ENCODE measurements at places on chromosomes 4 and X.

GRCh38 chrX:71181558-71181909, 36.9 kb downstream of the NLGN3 start:
- no peak for DNase-seq

- DNase-seq: no peak
Observed at GRCh38 chr4:176453079-176453478, 133.3 kb downstream of the SPCS3 start.

GRCh38 chrX:51697397-51697796, 12.9 kb upstream of the CENPVL1 start:
- DNase-seq: no peak

DNA sequence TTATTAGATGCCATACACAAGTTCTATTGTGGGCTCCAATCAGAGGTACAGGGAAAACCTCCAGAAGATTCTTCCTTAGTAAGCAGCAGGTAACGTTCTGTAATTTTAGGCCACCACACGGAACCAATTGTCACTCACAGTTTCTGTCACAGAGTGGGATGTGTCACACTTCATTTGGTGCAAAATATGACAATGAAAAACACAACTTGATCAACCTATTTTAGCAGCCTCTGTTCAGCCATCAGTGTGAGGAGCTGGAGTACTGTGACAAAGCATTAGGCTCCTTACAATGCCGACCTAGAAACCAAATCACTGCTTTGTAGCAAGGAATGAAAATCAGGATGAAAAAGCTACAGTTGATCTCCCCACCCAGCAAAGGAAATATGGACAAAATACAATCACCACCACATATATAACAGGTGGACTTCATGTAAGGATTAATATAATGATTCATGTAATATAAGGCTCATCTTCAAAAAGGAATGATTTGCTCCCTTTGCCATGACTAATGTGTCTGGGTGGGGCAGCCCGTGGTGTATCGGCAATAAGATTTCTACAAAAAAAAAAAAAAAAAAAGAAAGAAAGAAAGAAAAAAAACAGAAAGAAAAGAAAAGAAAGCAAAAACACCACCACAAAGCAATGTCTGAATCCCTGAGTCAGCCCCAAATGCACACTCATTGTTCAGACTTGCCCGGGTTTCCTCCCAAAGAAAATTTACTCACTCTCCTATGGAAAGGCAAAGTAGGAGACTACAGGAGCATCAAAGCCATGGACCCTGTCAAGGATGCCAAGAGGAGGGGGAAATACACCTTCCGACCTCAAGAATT, 36.0 kb downstream of the SLC9A7 start:
- no peak for DNase-seq

GRCh38 chrX:118286066-118286762, 59.7 kb upstream of the WDR44 start:
- no peak for DNase-seq

DNA sequence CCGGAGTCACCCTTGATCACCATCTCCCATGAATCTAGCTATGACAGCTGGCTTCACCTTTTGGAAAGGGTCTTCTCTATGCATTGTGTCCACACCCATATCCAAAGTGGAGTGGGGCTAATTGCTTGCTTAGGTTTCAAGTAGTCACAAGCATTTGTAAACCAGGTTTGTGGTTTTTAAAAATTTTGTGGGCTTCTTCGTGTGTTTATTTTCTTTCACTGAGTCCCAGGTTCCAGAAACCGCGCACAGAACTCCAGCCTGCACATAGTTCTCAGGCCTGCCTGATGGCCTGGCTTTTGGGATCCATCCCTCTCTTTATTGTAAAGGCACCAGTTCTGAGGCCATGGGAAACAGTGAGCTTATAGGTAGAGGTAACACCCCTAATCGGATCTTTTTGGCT, 70.2 kb upstream of the TLR3 start:
- peak; percentile 9 for DNase-seq

DNA sequence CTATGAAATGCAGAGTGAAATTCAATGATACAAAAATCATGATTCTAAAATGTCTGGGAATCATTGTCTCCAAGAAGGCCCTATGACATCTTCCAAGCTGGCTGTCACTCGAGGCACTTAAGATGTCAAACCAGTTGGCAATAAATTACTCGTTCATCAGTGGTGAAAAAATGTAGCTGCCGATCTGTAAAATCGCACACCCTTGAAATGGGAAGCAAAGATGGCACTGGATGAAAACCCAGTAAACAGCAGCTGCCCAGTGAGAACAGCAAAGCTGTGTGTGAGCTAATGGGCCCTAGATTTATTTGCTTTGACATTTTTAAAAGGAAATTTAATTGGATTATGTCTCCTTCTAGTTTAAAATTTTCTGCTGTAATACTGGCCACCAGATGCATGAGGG, 181.9 kb upstream of the NDP start:
- DNase-seq: no peak

DNA sequence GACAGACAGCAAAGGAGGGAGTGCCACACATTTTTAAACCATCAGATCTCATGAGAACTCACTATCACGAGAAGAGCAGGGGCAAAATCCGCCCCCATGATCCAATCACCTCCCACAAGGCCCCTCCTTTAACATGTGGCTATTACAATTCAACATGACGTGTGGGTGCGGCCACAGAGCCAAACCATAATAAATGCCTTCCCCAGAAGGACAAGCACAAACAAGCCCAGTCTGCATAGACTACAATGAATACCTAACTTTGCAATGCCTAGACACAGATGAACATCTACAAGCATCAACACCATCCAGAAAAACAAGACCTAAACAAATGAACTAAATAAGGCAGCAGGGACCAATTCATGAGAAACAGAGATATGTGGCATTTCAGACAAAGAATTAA, 12.3 kb downstream of the ETDA start:
- DNase-seq: no peak

DNA sequence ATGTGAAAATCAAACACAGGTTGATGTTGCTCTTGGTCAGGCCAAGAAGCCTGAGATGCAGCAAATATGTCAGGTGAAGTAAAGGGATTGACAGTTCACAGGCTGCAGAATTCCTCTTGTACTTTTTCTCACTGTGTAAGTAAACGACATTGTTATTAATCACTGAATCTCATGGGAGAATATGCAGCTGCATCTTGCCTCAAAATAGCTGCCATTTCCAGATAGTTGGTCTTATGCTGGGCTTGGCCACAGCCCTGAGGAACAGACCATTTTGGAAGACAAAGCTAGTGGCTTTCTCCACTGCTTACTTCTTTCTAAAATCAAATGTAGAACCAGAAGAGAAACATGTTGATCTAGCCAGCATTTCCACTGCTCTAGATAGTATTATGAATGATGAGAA, 403.4 kb upstream of the NR3C2 start:
- no peak for DNase-seq

- no peak for DNase-seq
Observed at GRCh38 chr4:534576-535151, 35.7 kb downstream of the PIGG start.

- DNase-seq: no peak
Observed at GRCh38 chr4:40205259-40206198, 8.7 kb downstream of the RHOH start.

- peak; percentile 12 for DNase-seq
Observed at GRCh38 chr4:91963486-91963885, 340.3 kb upstream of the GRID2 start.

DNA sequence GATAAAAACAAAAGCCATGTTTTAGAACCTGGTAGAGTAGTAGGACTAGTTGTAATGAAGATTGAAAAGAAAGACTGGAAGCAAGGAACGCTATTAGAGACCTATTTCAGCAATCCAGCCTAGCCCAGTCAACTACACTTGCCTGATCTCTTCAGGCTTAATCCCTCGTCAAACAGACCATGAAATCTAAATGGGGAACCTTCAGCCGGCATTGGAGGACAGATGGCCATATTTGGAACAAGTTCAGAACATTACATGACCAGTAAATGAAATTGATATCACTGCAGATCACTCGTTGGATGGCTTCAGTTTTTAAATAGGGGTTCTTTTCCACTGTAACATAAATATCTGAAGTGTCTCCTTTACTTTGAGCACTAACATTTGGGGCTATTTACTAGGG, 84.8 kb upstream of the WDR44 start:
- no peak for DNase-seq

- no peak for DNase-seq
Observed at GRCh38 chrX:19723427-19723826, 164.0 kb downstream of the SH3KBP1 start.

DNA sequence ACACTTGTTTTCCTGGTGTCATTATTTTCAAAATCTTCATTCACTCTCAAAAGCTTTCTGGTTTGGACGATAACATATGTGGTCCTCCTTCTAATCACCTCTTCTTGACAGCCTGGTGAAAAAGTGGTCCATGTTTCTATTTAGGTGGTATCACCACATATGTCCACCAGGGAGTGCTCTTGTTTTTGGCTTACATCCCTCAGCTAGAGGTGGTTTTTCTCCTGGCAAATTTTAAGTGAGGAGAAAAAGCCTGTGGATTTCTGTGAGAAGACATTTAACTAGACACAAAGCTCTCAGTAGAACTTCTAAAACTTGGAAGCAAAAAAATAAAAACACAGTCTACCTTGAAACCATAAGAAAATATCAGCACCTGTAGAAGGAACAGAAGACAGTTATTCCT, 58.0 kb upstream of the FRMPD4 start:
- no peak for DNase-seq

DNA sequence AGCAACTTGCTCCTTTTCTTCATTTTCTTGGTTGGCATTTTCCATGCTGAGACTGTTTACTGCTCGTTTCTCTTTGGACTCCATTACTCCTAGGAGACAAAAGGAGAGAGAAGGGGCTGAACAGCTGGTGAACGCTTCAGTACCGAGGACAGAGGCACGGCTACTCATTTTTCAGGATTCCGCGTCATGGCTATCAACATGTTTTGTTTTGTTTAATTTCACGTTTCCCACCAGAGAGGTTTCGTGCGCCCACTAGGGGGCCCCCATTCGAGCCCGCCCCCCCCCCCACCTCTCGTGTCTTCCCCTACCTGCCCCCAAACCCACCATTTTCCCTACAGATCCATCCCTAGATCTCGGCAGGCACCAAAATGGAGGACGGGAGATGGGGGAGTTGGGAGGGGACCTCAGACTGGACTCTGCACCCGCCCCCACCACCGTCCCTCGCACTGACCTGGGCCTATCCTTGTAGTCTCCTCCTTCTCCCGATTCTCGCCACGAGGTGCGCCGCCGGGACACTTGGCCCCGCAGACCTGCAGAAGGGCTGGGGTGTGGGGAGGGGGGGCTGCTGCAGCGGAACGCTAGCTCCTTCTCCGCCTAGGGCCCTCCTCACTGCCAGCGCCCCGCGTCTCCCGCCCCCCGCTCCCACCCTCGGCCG, 653 bp downstream of the BEX1 start:
- DNase-seq: peak; percentile 18

- no peak for DNase-seq
Observed at GRCh38 chr4:5751666-5752375, 40.8 kb downstream of the EVC start.

DNA sequence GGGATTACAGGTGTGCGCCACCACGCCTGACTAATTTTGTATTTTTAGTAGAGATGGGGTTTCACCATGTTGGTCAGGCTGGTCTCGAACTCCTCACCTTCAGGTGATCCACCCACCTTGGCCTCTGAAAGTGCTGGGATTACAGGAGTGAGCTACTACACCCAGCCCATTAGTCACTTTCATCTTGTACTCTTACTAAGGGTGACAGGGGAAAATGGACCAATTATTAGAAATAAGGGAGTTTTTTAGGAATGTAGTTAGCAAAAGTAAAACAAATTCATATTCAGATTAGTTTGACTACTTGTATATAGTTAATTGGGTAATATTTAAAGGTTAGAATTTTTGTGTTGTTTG, 26.1 kb downstream of the SMARCA5 start:
- DNase-seq: no peak

DNA sequence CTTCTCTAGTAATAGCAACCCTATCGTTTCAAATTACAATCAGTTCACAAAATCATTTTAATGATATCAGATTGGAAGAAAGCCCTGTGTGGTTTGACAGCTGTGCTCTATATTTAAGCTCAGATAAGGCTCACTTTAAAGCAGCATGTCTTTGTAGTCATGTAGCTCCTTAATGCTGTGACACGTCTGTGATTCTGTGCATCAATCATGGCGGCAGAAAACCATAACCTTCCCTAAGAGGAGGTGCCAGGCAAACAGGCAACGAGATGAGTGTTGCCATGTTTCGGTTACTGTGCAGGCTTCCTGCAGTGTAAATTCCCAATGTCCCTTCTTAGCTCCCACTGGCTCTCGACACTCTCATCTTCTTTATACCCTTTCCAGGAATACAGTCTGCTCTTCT, 212.7 kb downstream of the GRID2 start:
- DNase-seq: no peak

- DNase-seq: no peak
Observed at GRCh38 chr4:9916346-9916745, 105.0 kb downstream of the SLC2A9 start.

DNA sequence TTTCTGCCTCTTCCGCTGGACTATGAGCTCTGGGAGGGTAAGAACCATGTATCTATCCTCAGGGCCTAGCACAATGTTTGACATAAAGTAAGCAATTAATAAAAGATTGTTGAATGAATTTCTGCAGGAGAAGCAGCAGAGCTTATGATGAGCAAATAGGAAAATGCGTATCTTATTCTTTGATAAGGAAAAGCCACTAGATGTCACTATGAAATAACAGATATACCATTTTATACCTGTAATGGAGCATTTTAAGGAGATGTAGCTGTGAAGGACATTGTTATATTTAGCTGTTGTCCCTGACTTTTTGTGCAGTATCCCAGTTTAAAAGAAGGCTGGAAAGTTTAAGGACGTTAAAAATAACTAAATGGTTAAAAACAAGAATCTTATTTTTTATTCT, 147.2 kb upstream of the MBNL3 start:
- no peak for DNase-seq

DNA sequence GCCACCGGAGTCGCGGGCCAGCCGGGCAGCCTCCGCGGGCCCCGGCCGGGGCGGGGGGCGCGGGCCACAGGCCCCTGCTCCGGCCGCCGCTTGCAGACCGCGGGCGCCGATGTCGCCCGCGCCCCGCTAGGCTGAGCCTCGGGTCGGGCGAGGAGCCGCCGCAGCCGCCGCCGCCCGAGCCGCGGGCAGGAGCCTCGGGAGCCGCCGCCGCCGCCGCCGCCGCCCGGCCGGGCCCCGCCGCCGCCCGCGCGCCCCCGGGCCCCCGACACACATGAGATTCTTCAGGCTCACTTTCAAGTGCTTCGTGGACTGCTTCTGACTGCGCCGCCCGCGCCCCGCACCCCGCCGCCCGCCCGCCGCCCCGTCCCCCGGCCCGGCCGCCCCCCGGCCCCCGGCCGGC, 345 bp downstream of the SLC6A8 start:
- no peak for DNase-seq

- peak; percentile 19 for DNase-seq
Observed at GRCh38 chrX:97310373-97310772, 426.7 kb downstream of the RPA4 start.

GRCh38 chr4:89284828-89285227, 22.8 kb downstream of the GPRIN3 start:
- DNase-seq: no peak

- DNase-seq: peak; percentile 22
Observed at GRCh38 chrX:150482537-150483206, 85.7 kb upstream of the MTM1 start.

DNA sequence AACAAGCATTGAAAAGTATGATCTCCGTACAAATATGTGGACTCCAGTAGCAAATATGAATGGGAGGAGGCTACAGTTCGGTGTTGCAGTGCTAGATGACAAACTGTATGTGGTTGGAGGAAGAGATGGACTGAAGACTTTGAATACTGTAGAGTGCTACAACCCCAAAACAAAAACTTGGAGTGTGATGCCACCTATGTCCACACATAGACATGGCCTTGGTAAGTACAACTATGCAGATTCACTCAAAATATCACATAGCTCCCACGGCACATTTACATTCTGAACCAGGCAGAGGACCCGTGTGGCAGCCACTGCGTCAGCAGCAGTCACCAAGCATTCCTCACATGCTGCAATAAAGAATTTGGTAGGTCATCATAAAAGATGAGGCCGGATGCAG, 41.3 kb downstream of the KLHL5 start:
- no peak for DNase-seq
